Stimulated activated CD4-positive, alpha-beta T cell treated with anti-CD3 and anti-CD28 coated beads, Interleukin-12 subunit alpha, Interleukin-12 subunit beta, amount 100 ng/mL, for 24 hours (primary cell): ENCODE measurements at places on chromosomes 4 and X.

GRCh38 chr4:4541040-4541631, 712 bp downstream of the STX18 start:
- DNase-seq = no peak

- DNase-seq = peak; percentile 64
Measured at GRCh38 chrX:154443992-154444754, at the start of gene FAM50A. FAM50A (plus strand) TSS chrX:154444141; CDS start chrX:154444236, 95 bp downstream.

DNA sequence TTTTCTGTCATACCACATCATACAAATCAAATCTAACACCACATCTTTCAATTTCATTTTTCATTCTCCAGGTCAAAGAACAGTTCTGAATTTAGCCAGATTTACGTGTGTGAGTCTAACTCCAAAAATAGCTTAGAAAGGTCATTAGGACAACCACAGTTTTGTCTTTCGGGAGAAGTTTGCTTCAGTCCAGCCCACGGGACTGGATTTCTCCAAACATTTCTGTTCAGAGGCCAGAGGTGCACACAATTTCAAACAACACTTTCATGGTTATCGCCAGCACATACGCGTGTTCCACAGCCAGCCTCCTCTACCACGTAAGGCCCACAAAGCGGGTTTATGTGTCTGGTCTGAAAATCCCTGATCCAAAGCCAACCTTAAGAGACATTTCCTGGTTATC, 65.9 kb downstream of the VEGFC start:
- no peak for DNase-seq

- DNase-seq = no peak
Measured at GRCh38 chr4:128378668-128379067, 91.1 kb upstream of the PGRMC2 start.

DNA sequence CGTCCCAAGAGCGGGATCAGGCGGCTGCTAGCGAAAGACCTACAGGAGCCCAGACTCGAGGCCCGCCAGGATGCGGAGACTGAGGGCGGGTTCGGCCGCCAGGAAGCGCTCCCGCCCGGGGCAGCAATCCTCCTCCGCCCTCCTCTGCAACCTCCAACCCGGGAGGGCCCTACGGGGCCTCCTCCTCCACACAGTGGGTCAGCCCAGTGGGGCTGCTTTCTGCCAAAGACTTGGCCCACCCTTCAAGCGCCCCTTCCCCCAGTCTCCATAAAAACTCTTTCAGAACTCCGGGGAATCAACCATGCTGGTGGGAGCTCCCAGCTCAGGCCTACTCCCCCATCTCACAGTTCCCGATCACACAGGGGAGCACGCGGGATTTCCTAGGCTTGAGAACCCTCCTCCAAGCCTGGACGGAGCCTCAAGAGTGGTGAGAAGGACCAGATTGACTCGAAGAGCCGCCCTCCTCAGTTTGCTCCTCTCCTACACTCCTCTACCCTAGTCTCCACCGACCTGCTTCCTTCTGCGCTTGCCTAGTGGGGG, 77.5 kb downstream of the RLIM start:
- DNase-seq = no peak

- no peak for DNase-seq
Measured at GRCh38 chr4:3756343-3757059, 9.7 kb upstream of the ADRA2C start.
